Right atrium auricular region (tissue), 2 donors: ENCODE measurements at places on chromosomes 4 and X. TPM values are rescaled to one million over a fixed set of nuclear protein-coding genes. Genes with fewer than 3 reads are reported as not detected.

DNA sequence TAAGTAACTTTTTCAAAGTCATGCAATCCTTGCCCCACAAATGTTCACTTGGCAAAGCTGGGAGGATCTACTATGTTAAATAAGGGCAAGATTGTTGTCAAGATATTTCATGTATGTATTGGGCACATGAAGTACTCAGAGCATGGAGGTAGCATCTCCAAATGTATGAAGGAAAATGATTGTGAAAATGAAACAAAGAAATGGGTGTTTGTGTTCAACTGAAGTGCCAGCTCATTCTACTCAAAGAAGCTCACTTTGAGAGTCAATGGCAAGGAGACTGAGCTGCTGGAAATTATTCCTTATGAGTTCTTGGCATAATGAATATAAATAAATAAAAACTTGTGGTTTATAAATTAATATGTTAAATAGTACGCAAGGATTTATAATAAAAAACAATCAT is 124.5 kb upstream of the ARSJ start:
- H3K4me1 ChIP-seq = no peaks in the 10 kb centered on the region
- H3K4me3 ChIP-seq = no peak overlapping the region
- no peaks in the 10 kb centered on the region for H3K27me3 ChIP-seq
- no peak for DNase-seq

GRCh38 chr4:167052631-167053091 is 181.6 kb downstream of the SPOCK3 start:
- no peak for DNase-seq
- H3K36me3 ChIP-seq = no peaks in the 10 kb centered on the region
- no peak overlapping the region for H3K27ac ChIP-seq
- no peaks in the 10 kb centered on the region for H3K27me3 ChIP-seq

GRCh38 chr4:125388613-125389012 is 73.9 kb downstream of the FAT4 start:
- no peak overlapping the region for H3K4me3 ChIP-seq
- H3K27ac ChIP-seq = no peak overlapping the region
- H3K4me1 ChIP-seq = no peaks in the 10 kb centered on the region
- DNase-seq = no peak
- no peaks in the 10 kb centered on the region for H3K36me3 ChIP-seq

DNA sequence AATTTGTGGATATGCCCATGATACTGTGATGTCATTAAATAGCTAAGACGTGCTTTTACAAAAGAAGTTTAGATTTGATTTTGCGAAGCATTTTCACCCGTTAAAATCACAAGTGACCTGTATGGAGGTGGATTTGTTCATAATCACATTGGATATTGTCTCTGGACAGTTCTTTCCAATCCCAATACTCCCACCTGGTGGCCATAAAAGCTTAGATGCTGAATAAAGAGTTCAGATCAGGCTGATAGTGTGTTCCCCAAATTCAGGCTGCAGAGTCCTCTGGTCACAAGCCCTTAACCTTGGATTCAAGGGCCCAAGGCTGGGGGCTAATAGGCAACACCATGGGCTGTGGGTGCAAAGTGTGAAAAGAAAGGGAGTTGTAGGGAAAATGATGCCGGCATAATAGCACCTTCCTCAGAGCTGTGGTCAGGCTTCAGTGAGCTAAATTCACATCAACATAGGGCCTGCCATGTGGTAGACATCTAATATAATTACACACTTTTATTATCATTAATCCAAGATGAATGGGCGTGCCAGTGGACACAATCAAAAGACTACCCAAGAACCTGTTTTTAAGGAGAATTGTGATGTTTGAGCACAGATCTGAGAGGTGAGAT is 28.1 kb downstream of the SMIM43 start:
- no peaks in the 10 kb centered on the region for H3K36me3 ChIP-seq
- no peaks in the 10 kb centered on the region for H3K27me3 ChIP-seq
- H3K27ac ChIP-seq = no peak overlapping the region

- H3K36me3 ChIP-seq = no peaks in the 10 kb centered on the region
- H3K27me3 ChIP-seq = no peaks in the 10 kb centered on the region
- H3K4me3 ChIP-seq = no peak overlapping the region
- H3K27ac ChIP-seq = no peak overlapping the region
These were observed 50.4 kb upstream of the PGAM4 start for GRCh38 chrX:78019586-78020483.

DNA sequence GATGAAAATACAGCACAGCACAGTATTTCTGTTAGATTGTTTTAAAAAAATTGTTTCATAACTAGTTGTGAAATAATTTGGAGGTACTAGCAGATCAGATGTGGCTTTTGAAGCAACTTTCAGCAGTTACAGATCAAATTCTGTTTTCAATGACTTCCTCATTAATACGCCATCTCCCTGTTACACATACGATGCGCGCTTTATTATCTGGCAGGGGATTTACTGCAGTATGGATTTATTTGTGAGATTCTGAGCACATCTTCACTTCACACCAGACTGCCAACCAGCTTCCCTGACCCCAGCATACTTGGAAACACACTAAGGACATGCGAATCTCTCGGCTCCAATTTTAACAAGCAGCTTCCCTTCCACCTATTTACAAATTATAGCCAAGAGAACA is 235.5 kb upstream of the DIAPH2 start:
- no peaks in the 10 kb centered on the region for H3K27me3 ChIP-seq
- DNase-seq = no peak
- H3K36me3 ChIP-seq = no peaks in the 10 kb centered on the region
- no peak overlapping the region for H3K4me3 ChIP-seq

GRCh38 chrX:150602296-150602695 is 33.9 kb downstream of the MTM1 start:
- no peak for DNase-seq
- H3K27me3 ChIP-seq = no peaks in the 10 kb centered on the region
- H3K4me3 ChIP-seq = no peak overlapping the region
- H3K36me3 ChIP-seq = no peaks in the 10 kb centered on the region
- no peaks in the 10 kb centered on the region for H3K4me1 ChIP-seq
- H3K27ac ChIP-seq = no peak overlapping the region

GRCh38 chrX:13090027-13090338 is 45.6 kb upstream of the FAM9C start:
- DNase-seq = no peak
- H3K27ac ChIP-seq = peak overlapping the region; percentile 64
- H3K4me1 ChIP-seq = no peaks in the 10 kb centered on the region
- no peaks in the 10 kb centered on the region for H3K36me3 ChIP-seq

GRCh38 chr4:52548818-52549570 is 110.1 kb downstream of the USP46 start:
- H3K27me3 ChIP-seq = no peaks in the 10 kb centered on the region
- no peaks in the 10 kb centered on the region for H3K36me3 ChIP-seq
- DNase-seq = no peak

SLC6A14 gene
- not detected for total RNA-seq
